Activated effector memory CD4-positive, alpha-beta T cell treated with anti-CD3 and anti-CD28 coated beads, Interleukin-2, amount 50 U/mL, for 16 hours (primary cell): ENCODE measurements at places on chromosomes 4 and X.

DNA sequence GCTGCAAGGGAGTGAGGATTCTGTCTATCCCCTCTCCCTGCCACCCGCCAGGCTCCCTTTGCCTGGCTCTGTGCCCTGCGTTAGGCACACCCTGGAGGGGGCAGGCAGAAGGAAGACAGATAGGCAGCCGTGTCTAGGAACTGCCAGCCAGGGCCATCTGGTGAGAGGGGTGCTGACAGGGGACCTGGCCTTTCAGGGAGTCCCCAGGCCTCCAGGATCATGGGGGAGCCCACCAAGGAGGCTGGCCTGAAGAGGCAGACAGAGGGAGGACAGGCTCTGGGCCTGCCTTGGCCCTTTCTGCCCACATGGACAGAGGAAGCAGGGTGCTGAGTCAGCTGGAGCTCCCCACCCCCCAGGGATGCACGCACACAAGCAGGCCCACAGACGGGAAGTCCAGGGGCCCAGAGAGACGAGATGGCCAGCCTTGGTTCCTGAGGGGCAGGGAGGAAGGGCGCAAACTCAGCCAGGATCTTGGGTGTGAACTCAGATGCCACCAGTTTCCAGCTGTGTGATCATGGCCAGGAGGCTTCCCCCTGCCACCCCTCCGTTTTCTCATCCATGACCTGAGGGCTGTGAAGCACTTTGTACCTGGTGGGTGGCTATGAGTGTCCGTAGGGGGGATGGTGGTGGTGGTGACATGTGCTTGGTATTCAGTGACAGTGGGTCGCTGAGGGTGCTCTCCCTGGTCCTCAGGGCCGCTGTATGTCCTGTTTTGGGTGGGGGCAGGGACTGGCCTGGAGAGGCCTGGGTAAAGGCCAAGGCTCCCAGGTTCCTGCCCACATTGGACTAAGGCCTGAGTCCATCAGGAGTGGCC lies 1.8 kb downstream of the SH3BP2 start:
- peak; percentile 61 for DNase-seq

- no peak for DNase-seq
Observed at GRCh38 chr4:170004651-170005295, 21.4 kb downstream of the MFAP3L start.

DNA sequence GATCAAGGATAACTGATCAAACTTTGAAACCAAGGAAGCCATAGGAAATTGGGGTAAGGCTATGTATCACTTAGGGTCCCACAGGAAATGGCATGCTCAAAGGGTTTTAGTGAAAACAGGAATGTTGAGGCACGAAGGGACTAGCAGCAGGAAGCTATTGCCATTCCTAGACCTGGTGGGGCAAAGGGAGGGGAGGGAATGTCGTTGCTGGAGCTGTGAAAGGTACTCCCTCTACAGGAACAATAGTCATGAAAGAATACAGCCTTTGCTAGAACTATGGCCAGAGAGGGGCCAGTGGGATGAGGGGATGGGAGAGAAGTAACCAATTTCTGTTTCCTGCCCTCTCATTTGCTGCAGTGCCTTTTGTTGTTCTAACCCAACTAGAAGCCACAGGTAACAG lies 11.9 kb downstream of the REPS2 start:
- DNase-seq = no peak

- DNase-seq = no peak
Observed at GRCh38 chrX:45063319-45064095, 137.2 kb downstream of the DIPK2B start.

- no peak for DNase-seq
Observed at GRCh38 chr4:26289401-26289800, 31.4 kb upstream of the RBPJ start.

DNA sequence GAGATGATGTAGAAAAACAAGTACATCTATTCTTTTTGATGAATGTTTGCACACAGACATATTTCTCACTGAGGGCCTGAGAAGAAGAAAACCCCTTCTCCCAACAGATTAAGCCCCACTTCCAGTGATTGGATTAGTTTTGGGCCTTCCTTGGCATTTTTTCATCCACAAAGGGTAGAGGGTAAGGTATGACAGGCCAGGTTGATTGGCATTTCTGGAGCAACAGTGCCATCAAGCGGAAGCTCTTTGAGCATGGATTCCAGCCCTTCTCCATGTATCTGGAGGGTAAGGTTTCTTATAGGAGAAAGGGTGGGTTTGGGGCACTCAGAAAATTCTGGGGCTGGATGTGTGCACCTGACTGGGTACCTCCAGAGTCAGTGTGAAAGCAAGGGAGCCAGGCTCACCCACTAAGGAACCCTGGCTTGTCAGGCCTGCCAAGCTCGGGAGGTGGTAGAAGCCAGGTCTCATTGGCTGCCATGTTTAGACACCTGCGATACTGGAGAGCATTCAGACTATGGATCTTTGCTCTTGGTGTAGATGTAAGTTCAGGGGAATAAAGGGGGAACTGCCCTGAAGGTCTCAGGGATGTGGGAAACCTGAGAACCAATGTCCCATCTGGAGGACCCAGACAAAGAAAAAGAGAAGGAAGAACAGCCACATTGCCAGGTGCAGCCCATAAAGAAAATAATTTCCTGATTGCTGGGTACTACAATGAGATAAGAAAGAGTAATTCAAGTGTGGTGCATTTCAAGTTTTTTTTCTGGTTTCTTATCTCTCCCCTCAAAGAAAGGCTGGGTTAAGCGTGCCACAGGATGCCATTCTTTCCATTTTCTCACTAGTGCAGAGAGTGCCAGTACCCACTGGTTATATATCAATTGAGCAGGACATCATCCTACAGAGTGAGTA lies 222.3 kb upstream of the AGTR2 start:
- DNase-seq = no peak

- DNase-seq = no peak
Observed at GRCh38 chrX:42276982-42277690, 353.8 kb upstream of the CASK start.

DNA sequence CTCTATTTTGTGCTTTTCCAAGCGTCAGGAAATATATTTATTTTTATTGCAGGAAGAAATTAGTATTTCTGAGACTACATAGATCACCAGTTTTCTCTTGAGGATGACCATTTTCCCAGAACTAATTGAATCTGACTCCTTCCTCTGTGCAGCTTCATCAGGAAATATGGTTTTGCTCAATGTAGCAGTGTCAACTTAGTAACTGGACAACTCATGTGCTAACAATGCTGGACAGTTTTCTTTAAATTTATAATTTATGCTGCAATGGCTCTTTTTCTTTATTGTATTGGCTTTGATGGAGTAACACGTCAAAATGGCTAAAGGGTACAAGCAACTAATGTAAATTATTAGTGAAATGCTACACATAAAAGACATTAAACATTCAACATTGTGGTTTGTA lies 531.5 kb downstream of the ANKRD50 start:
- no peak for DNase-seq

- DNase-seq = no peak
Observed at GRCh38 chr4:87704001-87704400, 53.9 kb downstream of the DMP1 start.

DNA sequence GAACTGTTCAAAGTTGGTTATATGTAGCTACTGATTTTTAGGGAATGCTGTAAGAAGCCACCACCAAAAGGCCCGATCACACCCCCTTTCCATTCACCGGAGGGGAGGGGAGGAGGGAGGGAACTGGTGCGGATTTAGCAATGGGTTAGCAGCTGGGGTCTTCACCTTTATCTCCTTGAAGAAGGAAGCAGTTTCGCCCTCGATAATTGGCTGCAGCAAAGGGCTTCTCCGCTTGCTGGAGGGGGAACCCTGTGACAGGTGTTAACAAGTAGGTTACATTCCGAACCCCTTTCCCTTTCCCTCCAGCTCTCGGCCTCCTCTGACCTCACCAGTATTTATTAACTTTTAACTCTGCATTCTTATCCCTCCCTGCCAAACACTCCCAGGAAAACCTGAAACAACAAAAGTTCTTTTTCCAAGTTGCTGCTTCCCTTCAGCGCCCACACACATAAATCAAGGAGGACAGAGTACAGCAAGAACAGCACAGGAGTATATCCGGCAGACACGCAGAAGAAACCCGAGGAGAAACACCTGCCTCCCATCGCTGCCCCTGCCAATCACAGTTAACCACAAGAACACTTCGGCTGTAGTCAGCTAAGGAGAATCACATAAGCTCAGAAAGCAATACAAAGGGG lies 39.8 kb upstream of the NAP1L5 start:
- DNase-seq = no peak

DNA sequence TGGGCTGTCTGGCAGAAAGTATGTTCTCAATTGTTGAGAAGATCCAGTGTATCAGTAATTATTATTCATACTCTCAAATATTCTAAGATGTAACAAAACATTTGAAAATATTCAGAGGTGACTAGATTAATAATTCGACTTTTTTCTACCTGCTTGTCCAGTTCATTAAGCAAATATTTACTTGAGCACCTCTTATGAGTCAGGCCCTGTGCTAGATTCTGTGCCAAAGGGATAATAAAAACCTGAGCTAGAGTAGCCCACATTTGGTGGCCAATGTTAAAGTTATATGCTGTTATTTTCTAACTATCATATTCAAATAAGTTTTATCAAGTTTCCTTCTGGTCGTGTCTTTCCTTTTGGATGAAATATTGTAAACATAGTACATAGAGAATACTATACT lies 58.5 kb downstream of the ARHGAP10 start:
- DNase-seq = no peak

- no peak for DNase-seq
Observed at GRCh38 chrX:149069899-149070298, 435.2 kb downstream of the IDS start.

DNA sequence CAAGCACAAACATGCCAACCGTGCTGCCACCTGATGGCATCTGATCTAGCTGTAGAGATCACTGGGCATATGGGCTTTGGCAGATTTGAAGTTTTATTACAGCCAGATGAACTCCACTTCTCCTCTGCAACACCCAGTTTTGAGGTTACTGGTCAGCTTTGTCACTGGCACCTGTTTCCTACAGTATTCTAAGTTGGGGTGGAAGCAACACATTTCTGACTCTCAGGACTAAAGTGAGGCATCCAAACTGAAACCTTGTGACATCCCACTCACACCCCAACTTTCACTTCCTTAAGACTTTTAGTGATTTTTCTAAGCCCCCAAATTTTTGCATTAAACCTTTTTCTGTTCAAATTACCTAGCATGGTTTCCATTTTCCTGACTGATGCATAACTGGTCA lies 115.1 kb upstream of the PCDH18 start:
- no peak for DNase-seq

- no peak for DNase-seq
Observed at GRCh38 chrX:23699636-23700194, 32.4 kb downstream of the PRDX4 start.

DNA sequence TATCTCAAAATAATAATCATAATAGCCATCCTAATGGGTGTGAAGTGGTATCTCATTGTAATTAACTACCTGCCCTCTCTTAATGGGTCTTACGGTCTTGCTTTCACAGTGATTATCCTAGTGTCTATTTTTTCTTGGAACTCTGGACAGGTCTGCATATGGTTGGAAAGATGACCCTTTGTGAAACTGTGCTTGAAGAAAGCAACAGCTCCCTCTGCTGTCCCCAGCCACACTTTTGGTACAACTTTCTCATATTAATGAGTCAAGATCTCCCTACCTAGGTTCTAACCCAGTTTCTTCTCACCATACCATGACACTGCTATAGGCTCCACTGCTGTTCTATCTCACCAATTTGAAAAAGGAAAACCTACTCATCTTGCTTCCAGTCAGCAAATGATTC lies 2.4 kb downstream of the TFDP3 start:
- no peak for DNase-seq

DNA sequence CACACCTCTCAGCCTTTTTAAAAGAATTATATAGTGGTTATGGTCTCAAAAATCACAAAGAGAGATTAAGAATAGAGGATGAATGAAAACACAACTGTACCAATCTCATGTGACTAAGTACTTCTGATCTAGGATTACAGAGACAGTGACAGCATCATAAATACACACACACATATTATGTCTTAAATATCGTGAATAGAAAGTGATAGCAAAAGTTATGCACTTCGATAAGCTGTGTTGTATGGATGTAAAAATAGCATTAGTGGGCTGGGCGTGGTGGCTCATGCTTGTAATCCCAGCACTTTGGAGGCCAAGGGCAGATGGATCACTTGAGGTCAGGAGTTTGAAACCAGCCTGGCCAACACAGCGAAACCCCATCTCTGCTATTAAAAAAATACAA lies 25.0 kb downstream of the GYPA start:
- DNase-seq = no peak

DNA sequence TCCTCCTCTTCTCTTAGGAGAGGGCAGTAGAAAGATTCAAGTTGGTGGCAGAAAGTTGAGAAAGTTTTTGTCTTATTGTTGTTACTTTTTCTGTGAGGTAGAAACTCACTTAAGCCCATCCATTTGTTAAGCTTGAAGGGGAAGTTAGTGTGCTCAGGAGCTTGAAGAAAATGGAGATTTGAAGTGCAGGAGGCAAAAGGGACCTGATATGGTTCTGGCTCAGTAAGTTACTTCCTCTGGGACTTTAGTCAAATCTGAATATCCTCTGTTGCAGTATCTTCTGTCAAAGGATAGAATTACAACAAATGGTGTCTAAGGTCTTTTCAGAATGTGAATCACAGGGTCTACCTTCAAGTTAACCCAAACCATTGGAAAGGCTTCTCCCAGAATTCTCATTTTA lies 46.2 kb downstream of the CXCL13 start:
- no peak for DNase-seq

DNA sequence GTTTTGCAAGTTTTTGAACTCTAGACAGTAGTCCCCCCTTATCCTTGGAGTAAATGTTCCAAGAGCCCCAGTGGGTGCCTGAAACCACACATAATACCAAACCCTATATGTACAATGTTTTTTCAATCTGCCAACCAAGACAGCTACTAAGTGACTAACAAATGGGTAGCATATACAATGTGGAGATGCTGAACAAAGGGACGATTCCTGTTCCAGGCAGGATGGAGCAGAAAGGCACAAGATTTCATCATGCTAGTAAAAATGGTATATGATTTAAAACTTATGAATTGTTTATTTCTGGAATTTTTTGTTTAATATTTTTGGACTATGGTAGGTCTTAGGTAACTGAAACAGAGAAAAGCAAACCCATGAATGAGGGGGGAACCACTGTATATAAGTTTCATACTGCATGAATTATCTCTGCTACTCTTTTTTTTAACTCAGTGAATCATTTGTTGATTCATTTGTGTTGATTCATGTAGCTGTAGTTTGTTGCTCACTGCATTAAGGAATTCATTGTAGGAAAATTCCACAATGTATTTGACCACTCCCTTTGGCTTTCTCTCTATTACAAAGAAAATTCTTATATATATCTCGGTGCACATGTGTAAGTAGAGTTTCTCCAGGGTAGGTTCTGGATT lies 21.9 kb upstream of the ANXA3 start:
- DNase-seq = no peak

DNA sequence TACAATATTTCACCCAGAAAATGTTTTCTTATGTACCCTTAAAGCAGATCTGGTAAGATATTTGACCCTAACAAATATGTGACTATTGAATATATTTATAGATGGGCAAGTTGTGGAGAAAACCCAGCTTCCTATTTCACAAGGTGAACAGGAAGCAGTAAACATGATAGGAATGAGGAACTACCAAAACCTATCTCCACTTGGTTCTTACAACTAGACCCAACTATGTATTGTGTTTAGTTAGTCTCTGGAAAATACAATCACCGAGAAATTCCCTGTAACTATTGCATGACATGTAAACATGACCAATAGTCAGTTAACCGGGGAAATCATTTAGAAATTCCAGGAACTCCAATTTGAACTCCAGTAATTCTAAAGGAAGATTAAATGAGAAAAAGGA lies 8.4 kb upstream of the RXFP1 start:
- no peak for DNase-seq

- no peak for DNase-seq
Observed at GRCh38 chrX:124504111-124504983, 158.0 kb downstream of the SH2D1A start.

- DNase-seq = no peak
Observed at GRCh38 chrX:38649674-38650647, 88.6 kb downstream of the TSPAN7 start.

- DNase-seq = no peak
Observed at GRCh38 chr4:26157541-26157940, 163.3 kb upstream of the RBPJ start.
